ENCODE measurements at places on chromosomes 6 and 20. TPM values are rescaled to one million over a fixed set of nuclear protein-coding genes. Genes with fewer than 3 reads are reported as not detected.

The FAM217A gene
- not detected for total RNA-seq

The ADGB gene
- not detected for total RNA-seq

The CCDC170 gene
- total RNA-seq, result 0.15 TPM

The SS18L1 gene
- 10.2 TPM for total RNA-seq

The GSTA2 gene
- not detected for total RNA-seq

The SCRT2 gene
- total RNA-seq, result not detected

GRCh38 chr6:22411376-22412105 is 114.7 kb upstream of the PRL start:
- no peak for DNase-seq

DNA sequence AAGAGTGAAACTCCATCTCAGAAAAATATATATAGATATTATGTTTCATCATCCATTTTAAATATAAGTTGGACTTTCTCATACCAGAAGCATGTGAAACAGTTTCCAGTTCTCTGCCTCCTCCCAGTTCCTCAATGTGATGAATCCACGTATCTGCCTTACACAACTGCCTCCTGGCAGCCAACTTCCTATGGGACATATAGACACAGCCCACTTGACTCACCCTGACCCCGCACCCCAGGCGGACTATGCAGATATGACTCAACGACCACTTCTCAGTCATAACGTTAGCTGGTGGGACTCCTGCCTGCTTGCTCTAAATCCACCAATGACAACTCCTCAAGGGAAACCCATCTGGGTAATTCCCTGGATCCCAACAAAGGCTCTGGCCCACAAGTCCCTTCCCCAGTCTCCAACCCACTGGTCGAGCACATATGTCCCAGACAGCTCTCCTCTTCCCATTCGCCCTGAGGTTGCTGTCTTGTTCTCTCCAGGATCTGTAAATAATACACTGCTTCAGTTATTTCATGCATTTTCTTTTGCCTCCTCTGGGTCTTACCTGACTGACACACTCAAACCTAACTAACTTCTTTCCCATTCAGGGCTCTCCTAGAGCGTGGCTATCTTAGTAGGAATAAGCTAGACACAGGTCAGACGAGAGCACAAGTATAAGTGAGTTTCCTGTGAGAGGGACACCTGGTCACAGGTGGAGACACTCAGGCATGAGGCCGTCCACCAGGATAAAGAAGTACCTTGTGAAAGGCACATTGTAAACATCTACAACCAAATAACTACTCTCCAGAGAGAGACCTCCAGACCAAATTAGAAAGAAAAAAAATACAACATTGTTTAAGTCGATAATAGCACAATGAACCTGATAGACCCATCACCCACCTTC is 548.5 kb downstream of the CD83 start:
- DNase-seq, result no peak

- DNase-seq, result no peak
These were observed 74.9 kb downstream of the MAP3K4 start for GRCh38 chr6:161066511-161066910.

DNA sequence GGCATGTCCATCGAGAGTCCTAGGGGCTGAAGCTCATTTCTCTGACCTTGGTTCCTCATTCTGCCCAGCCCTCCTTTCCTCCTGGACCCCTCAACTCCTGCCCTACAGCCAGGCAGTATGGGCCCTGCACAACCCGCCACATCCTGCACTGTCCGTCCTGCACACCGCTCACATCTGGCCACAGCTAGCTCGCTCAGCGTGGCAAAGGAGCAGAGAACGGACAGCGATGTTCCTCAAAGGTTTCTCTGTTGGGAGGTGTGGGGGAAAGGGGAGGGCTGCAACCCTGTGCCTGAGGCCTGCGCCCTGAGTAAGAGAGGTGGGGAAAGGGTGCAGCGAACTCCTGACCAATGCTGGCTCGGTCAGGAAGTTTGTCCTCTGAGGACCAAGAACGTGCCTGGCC is 90.1 kb downstream of the PXDC1 start:
- DNase-seq, result no peak

Data from psoas muscle (tissue), 8 donors.